NK-92 treated with Interleukin-12 subunit alpha and Interleukin-12 subunit beta, amount 100 ng/mL, for 24 hours (cell line): ENCODE measurements at places on chromosomes 1 and 21.

- no peak for DNase-seq
Observed at GRCh38 chr1:89332461-89332860, 31.4 kb upstream of the GBP6 start.

- no peak for DNase-seq
Observed at GRCh38 chr1:202205523-202206190, 12.1 kb downstream of the LGR6 start.

DNA sequence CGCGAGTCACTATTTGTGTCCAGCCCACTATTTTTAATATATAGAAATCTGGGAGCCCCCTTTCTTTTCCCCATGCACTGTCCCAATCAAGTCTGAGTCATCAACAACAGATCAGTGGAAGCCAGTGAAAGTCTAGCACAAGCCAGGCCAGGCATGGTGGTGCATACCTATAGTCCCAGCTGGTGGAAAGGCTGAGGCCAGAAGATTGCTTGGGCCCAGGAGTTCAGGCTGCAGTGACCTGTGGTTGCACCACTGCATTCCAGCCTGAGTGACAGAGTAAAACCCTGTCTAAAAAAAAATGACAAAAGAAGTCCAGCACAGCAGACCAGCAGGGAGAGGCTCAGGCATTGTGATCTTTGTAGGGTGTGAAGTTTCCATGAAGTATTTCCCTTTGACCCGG lies 9.0 kb upstream of the RPL5 start:
- DNase-seq: no peak

- DNase-seq: no peak
Observed at GRCh38 chr1:199549421-199549820, 478.1 kb upstream of the NR5A2 start.

GRCh38 chr1:221204055-221204833 lies 325.0 kb downstream of the HLX start:
- DNase-seq: no peak

- DNase-seq: peak; percentile 13
Observed at GRCh38 chr1:186183219-186183618, 191.8 kb downstream of the TPR start.

DNA sequence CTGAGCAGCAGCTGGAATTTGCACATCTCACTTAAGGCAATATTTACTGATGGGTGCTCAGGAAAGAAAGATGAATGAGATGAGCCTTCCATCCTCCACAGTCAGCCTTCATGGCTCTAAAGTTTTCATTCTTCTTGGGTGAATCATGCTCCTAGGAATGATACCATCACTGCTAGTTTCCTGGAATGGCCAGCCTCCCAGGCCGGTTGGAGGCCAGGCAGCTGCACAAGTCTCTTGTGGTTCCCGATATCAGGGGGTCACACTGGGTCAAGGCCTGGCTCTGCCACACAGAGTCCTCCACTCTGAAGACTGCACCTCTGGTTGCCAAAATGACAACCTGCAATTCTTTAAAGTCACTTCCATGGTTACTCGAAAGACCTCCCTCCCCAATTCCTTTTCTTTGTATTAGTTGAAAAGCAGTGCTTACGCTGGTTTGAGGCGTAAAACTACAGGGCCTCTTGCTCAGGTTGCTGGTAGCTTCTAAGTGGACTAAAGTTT lies 46.2 kb upstream of the PALMD start:
- DNase-seq: no peak

GRCh38 chr1:32989160-32990050 lies 24.8 kb upstream of the RNF19B start:
- peak; percentile 25 for DNase-seq

- no peak for DNase-seq
Observed at GRCh38 chr1:21734526-21734925, 48.4 kb downstream of the USP48 start.

DNA sequence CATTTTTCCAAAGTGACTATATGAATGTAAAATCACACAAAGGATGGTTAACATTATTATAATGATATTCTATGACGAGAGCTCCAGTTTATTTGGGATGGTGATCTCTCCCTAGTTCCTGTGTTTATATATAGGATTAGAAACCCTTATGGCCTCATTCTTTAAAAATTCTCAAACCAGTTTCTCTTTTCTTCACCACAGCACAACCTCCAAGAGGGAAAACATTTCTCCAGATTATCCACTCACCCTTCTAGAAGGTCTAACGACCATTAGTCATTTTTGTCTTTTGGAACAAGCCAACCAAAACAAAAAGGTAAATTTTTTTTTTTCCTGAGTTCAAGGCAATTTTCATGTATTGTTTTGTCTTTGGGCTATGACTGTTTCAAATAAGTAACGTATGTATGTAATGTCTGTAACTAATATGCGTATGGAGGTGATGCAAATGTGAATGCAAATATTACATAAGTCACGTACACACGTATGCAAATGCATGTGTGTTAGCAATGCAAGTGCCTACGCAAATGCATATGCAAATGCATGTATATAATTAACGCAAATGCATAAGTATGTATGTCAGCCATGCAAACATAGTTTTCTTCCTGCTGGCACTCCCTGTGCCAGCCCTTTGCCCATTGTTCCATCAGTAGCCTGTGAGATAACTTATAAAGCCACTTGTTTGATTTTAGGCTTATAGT lies 72.5 kb upstream of the MORC3 start:
- no peak for DNase-seq

DNA sequence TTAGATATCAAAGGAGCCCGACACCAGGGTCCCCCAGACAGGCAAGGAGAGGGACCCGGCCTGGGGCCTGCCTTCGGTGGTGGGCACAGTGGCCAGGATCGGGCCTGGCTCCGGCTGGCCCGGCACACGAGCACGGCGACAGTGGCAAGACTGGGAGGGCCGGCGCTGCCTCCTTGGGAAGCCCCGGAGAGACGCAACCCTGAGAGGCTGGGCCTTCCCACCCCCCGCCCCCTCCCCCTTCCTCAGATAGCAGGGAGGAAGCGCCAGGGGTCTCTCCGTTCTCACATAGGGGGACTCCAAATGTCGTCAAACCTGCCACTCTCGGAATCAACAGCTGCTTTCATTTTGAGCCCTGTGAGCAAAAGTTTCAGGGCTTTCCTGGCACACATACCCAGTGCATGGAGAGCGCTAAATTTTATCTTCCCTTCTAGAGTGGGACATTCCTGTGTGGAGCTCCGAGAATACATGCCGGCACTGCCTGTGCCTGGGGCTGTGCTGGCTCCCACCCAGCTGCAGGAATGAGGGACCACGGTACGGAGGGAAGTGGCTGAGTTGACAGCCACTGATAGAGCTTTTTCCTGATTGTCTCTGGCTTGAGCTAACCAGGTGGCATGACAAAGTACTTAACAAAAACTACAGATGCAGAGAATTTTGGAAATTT lies 62.4 kb downstream of the CD247 start:
- DNase-seq: no peak

- no peak for DNase-seq
Observed at GRCh38 chr1:3918966-3919611, 19.0 kb upstream of the C1orf174 start.

DNA sequence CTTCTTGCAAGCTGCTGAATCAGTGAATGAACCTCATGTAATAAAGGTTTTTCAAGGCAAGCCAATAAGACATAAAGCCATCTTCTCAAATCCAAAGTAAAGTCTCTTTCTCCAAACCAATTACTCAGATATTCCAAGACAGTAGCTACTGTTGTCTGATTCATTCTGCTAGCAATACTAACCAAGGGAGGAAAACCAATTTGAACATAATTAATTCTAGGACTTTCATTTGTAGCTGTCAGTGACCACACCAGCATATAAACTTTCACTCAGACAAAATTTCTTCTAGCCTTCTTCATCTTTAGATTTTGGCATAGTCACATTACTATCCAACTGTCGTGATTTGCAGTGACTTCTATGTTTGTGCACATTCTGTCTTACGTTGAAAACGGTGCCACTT lies 10.5 kb upstream of the INTS3 start:
- DNase-seq: no peak

DNA sequence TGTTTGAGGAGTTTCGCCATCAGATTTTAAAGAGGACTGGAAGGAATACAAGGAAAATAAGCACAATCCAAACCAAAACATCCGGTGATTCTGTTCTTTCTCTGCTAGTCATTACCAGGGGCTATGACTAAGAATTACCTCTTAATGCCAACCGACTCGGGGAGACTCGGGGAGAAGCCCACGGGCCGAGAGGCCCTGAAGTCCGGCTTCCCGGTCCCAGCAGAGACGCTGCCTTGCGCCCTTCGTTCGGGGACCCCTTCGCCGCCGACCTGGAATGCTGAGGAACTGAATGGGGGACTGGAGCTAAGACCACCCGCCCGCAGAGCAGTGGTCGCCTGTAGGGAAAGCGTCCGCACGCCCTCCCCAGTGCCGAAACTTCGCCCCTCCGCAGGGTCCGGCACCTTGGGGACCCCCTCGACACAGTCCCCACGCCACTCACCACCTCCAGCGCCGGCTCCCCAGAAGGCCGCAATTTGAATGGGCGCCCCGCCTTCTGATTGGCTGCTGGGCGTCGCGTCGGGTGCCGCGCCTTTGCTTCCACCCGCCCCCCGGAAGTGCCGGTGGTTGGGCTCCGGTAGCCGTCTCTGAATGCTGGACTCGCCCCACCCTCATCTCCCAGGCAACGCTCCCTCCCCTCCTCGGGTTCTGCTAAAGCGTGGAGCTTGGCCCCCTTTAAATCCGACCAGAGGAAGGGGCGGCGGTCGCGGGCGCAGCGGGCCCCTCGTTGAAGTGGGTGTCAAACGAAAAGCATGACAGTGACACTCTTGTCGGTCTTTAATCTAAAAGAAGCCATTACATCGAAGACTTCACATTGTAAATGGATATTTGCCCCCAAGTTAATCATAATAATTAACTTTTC lies at the start of gene KIF14:
Gene KIF14 (minus strand): TSS at position 479 of the 859 bp plus-strand sequence. CDS start 2,028 bp downstream, outside the sequence.
- peak; percentile 91 for DNase-seq

DNA sequence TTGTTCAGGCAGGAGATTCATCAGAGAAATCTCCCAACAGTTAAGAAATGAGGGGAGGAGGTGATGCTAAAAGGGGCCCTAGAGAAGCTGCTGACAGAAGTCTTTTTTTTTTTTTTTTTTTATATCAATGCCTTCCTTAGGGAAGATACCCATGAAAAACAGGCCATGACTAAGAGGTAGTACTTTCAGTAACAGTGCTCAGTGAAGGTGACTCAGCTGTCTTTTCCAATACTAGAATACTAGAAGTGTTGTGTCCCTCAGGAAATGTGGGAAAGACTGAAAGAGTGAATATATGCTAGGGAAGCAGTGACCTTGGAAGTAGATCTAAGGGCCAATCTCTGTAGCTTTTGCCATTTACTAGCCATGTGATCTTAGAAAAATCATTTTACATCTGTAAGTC lies 52.4 kb upstream of the SLFNL1 start:
- DNase-seq: no peak

GRCh38 chr1:7408771-7409150 lies 362.3 kb upstream of the VAMP3 start:
- no peak for DNase-seq

DNA sequence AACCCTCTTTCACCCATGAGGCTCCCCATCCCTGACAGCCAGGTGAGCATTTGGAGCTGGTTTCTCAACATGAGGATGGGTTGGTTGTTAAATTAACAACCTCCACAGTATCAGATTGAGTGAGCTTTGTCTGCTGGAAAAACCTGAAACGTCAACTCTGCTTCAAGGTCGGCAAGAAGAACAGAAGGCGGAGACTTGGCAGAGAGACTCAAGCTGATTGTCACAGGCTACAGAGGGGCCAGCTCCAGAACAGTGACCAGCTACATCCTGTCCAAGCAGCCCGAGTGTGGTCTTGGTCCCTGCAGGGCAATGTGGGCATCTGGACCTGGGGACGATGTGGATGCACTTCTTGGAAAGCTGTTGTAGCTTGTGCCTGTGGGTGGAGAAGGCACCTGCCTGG lies 36.6 kb upstream of the TMEM51 start:
- DNase-seq: no peak

DNA sequence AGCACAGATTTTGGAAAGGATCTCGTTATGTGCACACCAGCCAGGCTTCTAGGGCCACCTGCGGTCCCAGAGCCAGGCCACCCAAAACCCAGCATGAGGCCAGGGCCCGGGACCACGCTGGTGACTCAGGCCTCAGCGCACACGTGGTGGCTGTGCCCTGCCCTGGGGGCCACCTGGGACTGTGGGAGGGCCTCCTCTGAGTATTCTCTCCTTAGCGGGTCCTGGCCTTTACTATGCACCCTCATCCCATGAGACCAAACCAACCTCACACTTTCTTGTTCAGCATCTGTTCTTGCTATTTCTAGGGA lies 9.9 kb downstream of the WNT9A start:
- no peak for DNase-seq

GRCh38 chr1:89429062-89429461 lies 65.2 kb downstream of the GBP6 start:
- DNase-seq: no peak

- DNase-seq: no peak
Observed at GRCh38 chr1:29690156-29690555, 453.8 kb downstream of the PTPRU start.

DNA sequence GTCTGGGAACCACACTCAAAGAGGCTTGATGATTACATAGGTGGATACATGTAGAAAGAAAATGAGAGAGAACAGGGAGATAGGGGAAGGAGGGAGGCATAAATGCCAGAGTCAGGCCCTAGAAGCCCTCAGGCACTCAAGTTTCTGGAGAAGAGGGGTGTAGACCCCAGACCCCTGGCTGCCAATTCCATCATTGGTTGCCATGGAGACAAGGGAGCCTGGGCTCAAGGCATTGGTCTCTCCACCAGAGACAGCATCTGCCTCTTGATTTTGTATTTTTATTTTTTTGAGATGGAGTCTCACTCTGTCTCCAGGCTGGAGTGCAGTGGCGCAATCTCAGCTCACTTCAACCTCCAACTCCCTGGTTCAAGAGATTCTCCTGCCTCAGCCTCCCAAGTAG lies 114.3 kb upstream of the GRIK3 start:
- DNase-seq: no peak

- DNase-seq: no peak
Observed at GRCh38 chr1:43007377-43008114, 48.9 kb upstream of the SLC2A1 start.

DNA sequence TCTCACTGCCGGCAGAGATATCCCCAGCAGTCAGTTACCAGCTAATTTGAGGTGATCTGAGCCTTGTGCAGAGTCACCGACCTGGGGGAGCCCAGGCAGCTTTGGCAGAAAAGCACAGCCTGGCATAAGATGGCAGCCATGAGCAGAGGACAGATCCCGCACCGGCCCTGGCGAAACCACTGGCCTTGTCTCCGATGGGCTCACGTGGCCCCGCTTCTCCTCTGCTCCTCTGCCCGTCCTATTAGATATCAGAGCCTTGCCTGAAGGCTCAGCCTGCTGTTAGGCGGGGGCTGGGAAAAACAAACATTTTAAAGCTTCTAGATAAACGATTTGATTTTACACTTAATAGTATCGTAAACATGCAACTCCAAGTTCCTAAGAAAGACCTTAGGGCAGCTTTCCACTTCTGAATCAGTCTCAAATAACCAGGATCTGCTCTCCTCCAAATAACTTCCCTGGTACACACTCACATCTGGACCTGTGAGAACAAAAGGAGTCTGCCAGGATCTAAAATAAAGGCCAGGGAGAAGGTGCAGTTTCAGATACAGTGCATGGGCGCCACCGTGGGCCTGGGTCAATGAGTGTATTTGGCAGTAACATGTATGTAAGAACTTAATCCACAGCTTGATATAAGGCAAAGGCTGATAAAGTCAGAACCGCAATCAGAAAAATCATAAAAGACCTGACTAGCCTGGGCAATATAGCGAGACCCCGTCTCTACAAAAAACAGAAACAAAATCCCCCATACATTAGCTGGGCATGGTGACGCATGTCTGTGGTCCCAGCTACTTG lies 10.0 kb downstream of the EDARADD start:
- DNase-seq: no peak
